ENCODE measurements at places on chromosomes 7 and 10.

DNA sequence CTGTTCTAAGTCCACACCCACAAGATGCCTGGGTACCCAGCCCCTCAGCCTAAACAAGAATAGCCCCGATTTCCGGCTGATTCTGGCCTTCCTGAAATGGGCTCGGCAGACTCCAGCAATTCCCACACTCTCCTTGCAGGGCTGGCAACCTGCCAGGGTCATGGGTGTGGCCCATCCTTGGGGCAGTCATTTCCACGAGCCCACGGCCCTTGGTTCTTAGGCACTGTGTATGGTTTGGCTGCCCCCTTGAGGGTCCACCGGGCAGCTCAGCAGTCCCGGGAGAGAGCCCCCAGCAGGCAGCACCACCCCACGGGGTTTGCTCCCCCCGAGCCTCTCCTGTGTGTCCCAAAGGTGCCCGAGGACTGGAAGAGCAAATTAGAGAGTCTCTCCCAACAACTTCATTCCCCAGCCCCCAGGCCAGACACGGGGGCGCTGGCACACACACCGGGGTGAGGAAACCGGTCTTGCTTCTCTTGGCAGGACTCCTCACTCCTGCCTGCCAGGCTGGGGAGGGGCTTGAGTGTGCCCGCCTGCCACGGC lies 142.2 kb downstream of the EMX2 start:
- peak; percentile 9 for DNase-seq

GRCh38 chr7:99002148-99002826 lies 124.0 kb downstream of the TRRAP start:
- DNase-seq, result no peak

- DNase-seq, result no peak
Measured at GRCh38 chr7:43876241-43876640, 6.9 kb upstream of the MRPS24 start.

DNA sequence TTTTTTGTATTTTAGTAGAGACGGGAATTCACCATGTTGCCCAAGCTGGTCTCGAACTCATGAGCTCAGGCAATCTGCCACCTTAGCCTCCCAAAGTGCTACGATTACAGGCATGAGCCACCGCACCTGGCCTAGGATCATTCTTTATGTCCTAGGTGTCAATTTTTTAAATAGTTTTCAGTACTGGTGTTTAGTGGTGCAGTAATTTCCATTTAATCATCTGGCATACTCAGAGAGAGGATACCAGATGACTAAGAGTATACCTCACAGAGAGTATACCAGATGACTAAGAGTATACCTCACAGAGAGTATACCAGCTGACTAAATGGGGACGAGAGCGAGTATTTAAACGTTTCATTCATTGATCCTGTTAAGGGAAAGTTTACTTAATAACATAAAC lies 37.3 kb upstream of the TMEM248 start:
- DNase-seq, result no peak

DNA sequence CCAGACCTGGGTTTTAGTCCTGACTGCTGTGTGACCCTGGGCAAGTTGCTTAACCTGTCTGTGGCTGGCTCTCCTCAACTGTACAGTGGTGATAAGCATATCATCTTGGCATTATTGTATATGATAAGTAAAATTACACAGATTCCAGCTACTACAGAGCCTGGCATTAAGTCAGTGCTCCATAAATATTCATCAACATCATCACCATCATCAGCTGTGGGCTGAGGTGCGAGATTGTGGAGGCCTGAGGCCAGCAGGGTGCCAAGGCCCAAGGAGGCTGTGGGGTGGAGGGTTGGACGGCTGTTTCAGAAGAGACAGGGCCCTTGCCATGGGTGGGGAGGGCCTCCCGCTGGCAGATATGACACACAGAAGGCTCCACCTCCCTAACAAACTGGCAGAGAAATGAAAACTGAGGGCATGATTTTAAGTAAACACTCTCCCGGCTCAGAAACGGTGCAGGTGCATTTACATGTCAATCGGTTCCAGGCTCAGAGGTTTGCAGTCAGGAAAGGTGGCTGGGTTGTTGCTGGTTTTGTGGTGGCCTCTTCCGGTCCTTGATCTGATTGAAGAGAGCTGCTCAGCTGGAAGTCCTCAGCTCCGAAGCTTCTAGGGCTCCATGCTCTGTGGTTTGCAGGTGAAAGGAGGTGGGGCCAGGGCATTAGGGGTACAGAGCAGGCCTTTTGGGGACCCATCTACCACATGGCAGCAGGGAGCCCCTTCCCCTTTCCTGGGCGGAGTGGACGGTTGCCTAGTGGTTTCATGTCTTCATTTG lies 10.2 kb downstream of the CRYGN start:
- no peak for DNase-seq

DNA sequence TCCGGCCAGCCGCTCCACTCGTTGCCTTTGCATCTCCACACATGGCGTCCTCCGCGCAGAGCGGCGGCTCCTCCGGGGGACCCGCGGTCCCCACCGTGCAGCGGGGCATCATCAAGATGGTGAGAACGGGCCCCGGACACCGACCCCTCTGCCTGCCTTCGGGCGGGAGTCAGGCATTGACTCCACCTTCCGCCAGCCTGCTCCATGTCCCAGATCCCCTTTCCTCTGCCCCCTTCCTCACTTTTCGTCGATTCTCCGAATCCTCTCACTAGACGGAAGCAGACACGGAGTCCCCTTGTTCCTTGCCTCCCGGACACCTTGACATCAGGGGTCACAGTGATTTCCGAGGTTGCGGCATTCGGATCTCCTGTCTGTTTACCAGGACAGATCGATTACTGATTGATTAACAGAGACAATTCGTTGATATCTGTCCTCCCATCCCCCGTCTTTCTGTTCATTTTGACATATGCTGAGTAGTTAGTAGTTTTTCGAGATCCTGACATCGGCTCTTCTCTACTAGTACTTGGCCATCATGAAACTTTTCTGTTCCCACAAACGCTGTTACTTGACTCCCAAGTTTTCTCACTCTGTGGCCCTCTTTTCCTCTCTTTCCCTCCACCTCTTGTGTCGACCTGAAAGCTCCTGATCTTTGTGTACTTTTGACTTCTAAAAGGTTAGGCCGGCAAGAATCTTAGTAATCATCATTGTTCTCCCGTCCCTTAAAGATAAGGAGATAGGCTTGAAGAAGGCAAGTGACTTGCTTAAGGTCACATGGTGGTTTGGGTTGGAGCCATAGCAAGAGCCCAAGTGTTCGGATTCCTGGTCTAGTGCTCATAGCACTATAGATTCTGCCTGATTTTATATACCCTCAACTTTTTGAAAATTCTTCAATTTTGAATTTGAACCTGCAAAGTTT lies 597 bp downstream of the SND1 start:
- DNase-seq, result peak; percentile 60

Data from erythroblast (primary cell).